ENCODE measurements at places on chromosomes 16 and 17. TPM values are rescaled to one million over a fixed set of nuclear protein-coding genes. Genes with fewer than 3 reads are reported as not detected.
A peak's percentile ranks its signal among the peaks of the same experiment; 100 is the strongest.

DNA sequence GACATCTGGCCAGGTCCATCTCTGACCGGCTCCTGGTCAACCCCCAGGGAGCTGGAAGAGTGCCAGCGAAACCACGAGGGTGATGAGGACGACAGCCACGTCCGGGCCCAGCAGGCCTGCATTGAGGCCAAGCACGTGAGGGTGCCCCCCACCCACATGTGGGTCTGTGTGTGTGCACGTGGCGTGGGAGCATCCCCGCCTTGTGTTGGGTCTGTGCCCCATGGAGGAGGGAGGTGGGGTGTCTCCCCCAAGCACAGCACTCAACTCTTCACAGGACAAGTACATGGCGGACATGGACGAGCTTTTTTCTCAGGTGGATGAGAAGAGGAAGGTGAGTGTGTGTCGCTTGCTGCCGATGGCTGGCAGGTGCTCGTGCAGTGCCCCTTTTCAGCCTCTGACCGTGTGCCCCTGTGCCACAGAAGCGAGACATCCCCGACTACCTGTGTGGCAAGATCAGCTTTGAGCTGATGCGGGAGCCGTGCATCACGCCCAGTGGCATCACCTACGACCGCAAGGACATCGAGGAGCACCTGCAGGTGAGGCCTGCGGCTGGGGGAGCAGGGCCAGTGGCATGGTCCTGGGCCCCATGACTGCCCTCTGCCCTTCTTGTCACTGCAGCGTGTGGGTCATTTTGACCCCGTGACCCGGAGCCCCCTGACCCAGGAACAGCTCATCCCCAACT lies 1.7 kb downstream of the STUB1 start:
- DNase-seq, result no peak

DNA sequence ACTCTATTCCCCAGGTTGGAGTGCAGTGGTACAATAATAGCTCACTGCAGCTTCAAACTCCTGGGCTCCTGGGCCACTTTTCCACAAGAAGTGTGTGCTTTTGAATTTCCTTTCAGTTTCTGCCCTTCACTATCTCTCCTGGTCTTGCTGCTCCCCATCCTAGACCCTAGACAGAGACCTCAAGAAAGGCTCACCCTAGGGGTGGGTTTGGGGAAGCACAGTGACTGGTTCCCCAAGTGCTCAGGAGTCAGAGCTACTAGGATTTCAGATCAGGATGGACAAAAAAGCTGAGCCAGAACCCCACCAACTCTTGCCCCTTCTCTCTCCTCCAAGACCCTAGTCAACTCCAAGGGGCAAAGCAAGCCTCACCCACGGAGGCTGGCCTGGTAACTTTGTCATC lies 1.6 kb upstream of the SEBOX start:
- no peak for DNase-seq

DNA sequence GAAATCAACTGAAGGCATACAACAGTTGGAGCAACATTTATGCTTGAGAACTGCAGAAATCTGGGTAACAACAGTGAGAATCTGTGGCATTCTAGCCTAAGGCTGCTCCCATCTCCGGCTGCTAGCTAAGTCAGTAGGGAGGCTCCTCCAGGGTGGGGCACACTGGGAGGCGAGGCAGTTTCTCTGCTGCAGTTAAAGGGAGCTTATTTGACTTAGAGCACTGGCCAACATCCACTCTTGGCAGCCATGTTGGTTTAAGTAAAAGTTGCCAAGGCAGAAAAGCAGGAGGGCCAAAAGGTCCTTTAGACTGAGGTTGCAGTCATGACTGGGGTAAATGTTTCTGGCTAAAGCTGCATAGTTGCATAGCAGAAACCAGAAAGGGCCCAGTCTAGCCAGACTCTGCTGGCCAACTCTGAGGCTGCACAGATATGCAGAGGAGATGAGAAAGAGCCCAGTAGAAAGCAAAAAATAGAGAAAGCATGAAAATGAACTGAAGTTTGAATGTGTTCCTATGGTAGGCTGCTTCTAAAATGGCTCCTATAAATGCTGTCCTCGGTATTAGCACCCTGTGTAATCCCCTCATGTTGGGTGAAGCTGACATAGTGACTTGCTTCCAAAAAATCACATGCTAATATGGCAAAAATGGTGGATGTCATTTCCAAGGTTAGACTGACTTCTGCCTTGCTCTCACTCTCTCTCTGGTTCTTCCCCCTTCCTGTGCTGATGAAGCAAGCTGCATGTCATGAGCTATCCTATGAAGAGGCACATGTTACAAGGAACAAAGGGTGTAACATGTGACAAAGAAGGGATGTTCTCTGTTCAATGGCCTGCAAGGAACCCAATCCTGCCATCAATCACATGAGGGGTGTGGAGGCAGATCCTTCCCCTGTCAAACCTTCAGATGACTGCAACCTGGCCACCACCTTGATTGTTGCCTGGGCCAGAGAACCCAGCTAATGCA lies 3.7 kb upstream of the C16orf78 start:
- no peak for DNase-seq

DNA sequence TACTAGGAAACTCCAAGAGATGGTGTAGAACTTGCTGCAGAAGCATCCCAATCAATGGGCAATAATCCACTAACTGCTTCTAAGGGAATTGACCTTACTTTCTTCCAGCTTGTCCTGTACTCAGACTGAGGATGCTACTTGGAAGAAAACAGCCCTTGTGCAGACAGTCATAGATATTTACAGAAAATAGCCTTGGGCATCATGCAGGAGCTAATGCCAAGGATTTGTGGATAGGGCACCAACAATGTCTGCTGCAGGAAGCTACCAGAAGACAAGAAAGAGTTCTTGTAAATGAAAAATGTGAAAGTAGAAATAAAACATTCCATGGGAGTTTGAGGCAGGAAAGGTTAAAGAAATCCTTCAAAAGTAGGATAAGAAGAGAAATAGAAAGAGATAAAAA lies 21.5 kb upstream of the CSNK2A2 start:
- no peak for DNase-seq

DNA sequence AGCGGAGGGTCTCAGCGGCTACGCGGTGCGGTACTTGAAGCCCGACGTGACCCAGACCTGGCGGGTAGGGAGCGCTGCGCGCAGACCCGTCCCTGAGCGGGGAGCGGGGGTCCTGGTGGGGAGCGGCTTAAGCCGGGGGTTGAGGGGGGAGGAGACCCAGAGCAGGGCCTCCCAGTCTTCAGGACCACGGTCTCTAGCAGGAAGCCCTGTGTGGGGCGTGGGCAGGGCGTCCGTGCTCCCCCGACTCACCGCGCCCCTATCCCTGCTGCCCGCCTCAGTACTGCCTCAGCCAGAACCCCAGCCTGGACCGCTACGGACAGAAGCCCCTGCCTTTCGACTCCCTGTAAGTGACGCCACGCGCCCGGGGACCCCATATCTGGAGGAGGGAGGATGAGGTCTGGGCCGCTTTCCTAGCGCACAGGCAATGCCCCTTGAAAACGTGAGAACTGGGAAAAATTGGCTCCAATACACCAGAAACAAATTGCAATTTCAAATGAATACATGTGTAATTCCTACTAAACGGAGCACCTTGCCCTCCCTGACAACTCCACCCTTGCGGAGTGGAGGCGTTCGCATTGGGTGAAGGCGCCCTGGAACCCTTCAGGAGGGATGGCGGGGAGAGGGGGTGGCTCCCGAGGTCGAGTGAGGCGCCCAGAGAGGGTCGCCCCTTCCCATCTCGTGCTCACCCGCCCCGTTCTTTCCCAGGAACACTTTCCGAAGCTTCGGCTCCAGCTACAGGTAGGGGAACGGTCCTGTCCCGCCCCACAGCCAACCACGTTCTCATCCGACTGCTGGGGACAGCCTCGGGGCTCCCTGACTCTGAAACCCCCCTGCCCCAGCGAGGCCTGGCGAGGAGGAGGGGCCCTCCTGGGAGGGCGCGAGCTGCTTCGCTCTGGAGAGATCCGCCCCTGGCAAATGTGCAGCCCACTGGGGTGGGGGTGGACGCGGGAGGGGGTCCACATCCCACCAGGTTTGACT lies 14.6 kb upstream of the CNGB1 start:
- no peak for DNase-seq

DNA sequence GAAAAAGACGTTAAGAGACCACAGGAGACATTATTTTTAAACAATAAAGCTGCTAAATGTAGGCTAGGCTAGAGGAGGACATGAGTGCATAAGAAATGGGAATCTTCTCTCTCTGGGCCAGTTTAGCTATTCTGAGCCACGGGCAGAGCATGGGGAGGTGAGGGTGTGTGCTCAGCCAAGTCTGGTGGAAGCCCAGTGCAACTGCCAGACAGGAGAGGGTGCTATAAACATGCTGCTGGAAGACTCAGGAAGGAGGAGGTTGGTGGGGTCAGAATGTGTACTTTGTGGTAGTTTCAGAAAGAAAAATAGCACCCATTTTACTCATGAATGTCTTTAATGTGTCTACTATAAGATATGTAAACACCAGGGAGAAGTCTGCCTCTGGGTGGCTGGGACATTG lies 5.9 kb upstream of the SDK2 start:
- peak; percentile 41 for DNase-seq

Gene MT1H
- 2.3 TPM for total RNA-seq

GRCh38 chr16:47774661-47775060 lies 313.5 kb downstream of the PHKB start:
- no peak for DNase-seq

DNA sequence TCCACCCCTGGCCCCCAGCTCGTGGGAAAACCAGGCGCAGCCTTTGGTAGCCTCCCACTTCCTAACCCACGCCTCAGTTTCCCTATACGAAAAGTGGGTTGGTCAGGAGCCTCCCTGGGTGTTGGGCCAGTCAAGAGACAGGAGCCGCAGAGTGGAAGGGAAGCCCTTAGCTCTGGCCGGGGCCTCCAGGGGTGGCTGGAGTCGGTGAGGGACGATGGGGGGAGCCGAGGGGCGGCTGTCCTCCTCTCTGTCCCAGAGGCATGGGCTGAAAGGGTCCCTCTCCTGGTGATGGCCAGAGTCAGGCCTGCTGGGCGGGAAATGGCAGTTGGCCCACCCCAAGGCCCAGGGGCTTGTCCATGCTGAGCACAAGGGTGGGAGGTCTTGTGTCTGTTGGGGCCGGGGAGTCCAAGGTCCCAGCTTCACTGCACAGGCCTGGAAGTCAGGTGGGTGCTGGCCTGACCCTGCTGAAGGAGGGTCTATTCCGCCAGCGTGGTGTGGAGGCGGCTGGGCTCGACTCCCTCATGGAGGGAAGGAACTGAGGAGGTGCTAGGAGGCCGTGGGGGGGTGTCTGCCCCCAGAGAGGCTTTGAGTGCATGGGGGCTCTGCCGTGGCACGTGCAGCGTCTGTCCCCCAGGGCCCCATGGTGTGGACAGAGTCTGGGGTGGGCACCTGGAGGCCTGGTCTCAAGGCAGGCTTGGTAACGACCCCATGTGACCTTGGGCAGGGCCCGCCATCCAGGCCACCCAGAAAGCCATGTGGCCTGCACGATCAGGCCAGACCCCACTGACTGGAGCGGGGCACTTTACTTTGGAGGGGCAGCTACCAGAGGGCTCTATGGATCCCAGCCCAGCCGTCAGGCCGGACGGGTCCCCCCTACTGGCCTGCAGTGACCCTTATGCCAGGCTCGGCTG lies 1.1 kb downstream of the SLC16A3 start:
- no peak for DNase-seq

GRCh38 chr17:8621585-8621984 lies 8.9 kb downstream of the MYH10 start:
- peak; percentile 44 for DNase-seq

DNA sequence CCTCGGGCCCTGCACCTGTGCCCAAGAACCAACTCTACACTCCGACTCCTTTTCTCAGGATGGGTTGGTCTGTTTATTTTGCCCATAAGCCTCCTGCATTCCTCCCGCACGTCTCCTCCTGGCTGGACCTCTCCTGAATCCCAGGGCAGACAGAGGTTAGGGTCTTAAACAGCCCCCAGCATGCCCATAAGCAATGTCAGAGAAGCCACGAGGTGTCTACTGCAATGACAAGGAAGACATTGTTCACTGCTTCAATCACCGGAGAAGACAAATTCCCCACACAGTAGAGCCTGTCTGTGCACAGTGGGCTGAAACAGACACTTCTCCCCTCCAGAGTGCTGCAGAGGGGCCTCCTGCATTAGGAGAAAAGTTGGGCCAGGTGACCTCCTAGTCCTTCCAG lies 230.6 kb upstream of the RPL38 start:
- no peak for DNase-seq

- DNase-seq, result no peak
Measured at GRCh38 chr16:21033704-21034103, 116.9 kb downstream of the DNAH3 start.

DNA sequence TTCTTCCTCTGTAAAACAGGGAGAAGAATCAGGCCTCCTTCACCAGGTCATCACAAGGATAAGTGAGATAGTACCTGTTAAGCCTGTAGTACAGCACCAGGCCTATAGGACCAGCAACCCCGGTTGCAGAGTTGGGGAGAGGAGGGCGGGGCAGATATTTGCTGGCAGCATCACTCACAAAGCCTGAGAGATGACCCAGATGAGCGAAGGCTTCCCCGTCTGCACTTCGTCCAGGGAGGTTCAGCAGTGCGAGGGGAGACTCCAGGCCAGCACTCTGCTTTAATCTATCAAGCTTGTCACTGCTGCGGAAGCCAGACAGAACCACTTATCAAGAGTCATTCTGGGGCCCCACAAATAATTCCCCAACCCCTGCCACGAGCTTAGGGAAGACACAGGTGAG lies 15.8 kb upstream of the RBBP6 start:
- no peak for DNase-seq

DNA sequence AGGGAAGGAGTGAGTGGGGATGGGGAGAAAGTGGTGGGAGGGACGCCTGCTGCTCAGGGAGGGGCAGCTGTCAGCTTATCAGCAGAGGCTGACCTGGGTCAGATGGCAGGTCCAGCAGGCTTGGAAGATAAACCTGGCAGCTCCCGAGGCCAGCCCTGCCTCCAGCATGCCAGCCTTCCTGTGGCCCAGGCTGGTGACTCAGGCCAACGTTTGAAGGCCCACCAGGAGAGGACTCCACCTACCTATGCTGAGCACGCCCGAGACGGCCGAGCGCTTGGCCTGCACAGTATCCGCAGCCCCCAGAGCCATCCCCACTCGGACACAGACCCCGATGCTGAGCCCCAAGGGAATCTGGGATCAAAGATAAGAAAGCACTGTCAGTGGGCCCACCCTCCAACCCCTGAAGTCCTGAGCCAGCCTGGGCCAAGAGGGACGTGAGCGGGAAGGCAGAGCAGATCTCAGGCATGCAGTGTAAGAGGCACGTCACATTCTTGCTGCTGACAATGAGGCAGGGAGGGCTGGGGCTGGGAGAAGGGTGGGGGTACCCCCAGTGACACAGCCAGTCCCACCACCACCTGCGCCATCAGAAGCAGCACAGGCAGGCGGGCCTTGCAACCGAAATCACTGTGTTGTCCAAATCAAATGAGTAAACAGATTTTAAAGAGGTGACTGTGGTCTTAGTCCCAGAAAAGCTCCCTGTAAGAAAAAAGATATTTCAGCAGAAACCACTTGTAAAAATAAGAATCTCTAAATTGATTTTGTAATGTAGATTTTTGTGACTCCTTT lies 12.4 kb downstream of the SLC47A2 start:
- no peak for DNase-seq

- no peak for DNase-seq
Measured at GRCh38 chr16:30925632-30925987, 2.2 kb downstream of the FBXL19 start.

Gene TBC1D3H
- total RNA-seq, result not detected

Measured in activated CD8-positive, alpha-beta T cell treated with anti-CD3 and anti-CD28 coated beads for 36 hours (primary cell).